ENCODE measurements at places on chromosomes 1 and 21.

GRCh38 chr1:16164213-16165072 is 8.6 kb upstream of the EPHA2 start:
- DNase-seq, result no peak

- DNase-seq, result no peak
Observed at GRCh38 chr1:247360116-247360898, 28.6 kb upstream of the ZNF496 start.

DNA sequence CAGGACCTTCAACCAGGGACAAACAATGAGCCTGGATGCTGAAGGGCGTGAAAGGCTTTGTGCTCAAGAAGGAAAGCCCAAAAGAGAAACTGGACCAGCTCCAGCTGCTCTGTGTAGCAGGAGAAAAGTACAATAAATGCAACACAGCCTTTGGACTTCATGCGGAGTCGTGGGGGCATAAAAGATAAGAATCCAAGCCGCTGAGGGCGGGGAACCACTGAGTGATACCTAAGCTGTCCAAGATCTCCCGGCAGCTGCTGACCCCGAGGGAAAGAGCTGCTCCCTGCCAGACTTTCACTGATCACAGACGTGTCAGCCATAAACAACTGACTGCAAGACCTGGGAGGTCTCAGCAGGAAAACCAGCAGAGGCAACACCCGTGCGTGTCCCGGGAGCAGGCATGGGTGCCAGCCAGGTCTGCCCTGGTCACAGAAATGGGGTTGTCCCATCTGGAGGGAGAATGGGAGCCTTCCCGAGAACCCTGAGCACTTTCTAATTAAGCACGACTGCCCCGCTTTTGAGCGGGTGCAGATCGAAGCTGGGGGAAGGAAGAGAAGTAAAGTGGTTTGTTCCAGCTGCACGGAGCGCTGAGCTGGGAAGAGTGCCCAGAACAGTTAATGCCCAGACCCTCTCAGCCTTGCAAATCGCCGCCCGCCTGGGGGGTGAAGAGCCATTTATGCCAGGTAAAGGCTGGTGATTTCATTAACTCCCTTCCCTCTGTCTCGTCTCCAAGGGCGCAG is 68.3 kb upstream of the TARDBP start:
- DNase-seq, result no peak

GRCh38 chr1:210252621-210253051 is 20.0 kb downstream of the SERTAD4 start:
- no peak for DNase-seq

DNA sequence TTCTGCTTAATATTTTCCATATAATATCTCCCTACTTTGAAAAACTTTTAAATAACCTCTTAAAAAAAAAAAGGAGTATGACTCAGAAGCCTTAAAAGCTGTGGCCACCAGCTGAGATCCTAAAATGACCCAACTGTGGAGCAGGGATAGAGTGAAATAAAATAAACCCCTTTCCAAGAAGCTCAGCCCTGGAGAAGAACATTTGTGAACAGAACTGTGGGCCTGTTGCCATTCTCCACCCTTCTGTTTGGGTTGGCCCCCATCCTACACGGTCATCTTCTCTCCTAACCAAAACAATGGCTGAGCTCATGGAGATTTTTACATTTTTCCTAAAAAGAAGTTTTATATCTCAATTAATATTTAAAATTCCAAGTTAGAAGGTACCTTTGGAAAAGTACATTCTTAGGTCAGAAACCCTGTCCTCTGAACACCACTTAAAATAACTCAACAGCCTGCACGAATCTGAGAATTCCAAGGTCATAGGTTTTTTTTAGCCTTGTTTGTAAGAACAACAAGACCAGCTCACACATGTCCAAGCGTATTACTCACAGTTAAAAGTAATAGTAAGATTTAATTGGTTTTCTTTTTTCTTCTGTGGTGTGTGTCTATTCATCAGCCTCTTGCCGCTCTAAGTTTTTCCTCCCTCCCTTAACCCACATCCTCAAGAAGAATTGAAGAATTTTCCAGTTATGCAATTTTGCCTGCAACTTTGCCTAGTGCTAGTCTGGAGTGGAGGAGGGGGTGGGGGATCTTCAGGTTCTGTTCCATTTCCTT is 107.7 kb upstream of the ERRFI1 start:
- DNase-seq, result no peak

GRCh38 chr1:24284156-24284471 is 35.0 kb upstream of the GRHL3 start:
- no peak for DNase-seq
